ENCODE measurements at places on chromosomes 5 and 9. TPM values are rescaled to one million over a fixed set of nuclear protein-coding genes. Genes with fewer than 3 reads are reported as not detected.

Gene SLC34A1
- total RNA-seq = not detected

Gene NR2F1-AS1
- total RNA-seq = 16.8 TPM

- DNase-seq = no peak
Measured at GRCh38 chr9:114484854-114485443, 20.3 kb downstream of the WHRN start.

DNA sequence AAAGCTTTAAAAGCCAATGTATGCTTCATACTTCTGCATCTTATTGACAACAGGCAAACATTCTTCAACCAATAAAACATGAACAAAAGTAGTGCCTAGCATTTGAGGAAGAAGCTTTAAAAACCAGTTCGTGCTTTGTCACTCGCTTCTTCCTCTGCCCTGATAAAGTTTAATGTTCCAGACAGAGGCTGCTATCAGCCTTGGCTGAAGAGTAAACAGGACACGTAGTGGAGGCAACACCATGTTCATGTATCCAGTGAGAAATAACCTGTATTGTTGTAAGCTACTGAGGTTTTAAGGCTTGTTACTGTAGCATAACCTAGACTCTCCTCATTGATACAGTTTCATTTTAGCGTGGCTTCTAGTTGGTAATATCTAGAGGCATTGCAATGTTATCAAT is 3.2 kb upstream of the FUBP3 start:
- no peak for DNase-seq

Gene IL13
- not detected for total RNA-seq

Gene HACD4
- 3.2 TPM for total RNA-seq

DNA sequence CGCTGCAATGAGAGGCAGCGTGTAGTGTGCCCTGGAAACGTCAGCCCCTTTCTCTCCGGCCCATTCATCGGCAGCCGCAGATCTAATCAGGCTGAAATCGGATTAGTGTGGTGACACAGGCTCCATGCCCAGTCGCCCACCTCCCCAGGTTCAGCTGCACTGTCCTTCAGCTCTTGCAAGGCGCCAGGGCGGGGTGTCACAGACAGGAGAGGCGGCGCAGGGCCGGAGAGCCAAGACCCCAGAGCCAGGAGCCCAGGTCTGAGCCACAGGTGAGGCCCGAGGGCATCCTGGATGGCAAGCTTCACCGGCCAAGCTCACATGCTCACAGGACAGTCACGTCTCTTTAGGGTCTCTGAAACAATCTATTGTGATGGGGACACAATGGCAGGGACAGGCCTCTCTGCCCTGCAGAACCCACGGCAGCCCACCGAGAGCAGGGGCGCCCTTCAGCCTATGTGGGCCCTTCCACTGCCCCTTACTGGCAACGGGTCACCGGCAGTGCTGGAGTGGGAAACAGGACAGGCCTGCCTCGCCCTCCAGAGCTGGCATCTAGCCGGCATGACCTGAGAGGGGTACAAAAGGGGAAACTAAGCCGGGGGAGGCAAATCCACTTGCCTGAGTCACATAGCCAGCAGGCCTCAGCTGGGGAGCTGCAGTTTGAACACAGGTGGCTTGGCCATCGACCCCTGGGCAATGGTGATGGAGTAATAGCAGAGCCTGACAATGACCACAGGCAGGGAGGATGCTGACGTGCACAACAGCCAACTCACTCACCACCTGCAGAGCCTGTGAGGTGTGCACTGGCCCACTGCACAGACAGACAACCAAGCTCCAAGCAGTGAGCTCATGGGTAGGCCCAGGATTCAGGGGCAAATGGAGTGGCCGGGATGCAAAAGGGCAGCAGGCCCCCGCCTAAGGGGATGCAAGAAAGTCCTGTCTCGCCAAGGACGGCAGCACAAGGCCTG is 48.1 kb downstream of the VAV2 start:
- peak; percentile 72 for DNase-seq

All from aorta (tissue), 5 donors.